ENCODE measurements at places on chromosomes 4 and X.

- DNase-seq = no peak
Measured at GRCh38 chrX:133852401-133852800, 133.0 kb downstream of the GPC3 start.

DNA sequence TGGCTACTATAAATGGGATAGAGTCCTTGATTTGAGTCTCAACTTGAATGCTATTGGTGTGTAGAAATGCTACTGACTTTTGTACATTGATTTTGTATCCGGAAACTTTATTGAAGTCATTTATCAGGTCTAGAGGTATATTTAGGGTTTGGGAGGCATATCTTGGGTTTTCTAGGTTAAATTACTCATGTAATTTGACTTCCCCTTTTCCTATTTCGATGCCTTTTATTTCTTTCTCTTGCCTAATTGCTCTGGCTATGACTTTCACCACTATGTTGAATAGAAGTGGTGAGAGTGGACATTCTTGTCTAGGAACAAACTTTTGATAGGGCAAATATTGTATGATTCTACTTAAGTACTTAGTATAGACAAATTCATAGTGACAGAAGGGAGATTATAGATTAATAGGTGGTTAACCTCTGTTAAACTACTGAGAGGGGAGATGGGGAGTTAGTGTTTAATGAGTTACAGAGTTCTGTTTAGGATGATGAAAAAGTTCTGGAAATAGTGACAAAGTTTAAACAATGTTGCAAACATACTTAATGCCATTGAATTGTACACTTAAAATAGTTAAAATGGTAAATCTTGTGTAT, 22.8 kb upstream of the HSPA4L start:
- no peak for DNase-seq

DNA sequence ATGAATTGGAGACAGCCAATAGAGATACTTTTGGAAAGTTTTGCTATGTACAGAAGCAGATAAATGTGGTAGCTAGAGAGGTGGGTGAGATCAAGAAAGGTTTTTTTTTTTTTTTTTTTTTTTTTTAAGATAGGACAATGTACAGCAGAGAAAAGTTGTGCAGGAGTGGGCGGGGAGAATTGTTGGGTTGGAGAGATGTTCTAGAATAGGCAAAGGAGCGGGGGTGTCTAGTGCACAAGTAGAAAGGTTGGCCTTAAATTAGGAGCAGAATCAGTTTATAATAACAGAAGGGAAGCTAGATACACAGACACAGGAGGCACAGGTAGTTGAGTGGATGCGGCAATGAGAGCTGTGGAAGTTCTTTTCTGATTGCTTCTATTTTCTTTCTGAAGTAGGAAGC, 66.2 kb upstream of the PGK1 start:
- no peak for DNase-seq

DNA sequence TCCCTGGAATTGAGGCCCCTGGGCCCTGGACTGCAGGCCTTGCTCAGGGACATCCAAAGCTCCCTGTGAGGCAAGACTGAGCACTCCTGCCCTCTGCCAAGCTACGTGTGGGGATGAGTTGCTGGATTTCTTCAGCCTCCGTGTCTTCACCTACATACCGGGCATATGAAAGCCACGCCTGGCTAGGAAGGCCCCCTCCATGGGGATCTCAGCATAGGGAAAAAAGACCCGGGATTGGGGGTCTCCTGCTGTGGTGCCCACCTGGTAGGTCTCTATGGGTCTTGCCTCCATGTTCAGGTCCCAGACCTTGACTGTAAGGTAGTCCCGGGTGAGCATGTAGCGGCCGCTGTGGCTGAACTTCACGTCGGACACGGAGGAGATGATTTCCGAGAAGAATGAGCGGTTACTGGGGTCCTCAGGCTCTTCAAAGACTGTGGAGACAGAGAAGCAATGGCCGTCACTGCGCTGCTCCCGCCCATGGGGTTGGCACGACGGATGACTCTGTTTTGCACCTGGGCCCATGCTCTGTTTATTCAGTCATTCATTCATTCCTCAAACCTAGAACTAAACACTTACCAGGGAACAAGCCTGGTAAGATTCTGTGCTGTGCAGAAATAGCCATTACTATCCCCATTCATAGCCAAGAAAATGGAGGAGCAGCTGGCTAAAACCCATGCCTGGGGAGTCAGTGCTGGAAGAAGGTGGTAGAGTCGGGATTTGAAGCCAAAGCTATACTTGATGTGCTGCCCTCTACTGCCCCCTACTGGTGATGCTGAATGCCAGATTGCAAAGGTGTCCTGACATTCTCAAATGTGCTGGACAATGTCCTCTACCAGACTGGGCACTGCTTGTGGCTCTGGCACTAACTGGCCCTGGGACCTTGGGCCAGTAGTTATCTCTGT, 63.9 kb downstream of the WFS1 start:
- DNase-seq = peak; percentile 38

DNA sequence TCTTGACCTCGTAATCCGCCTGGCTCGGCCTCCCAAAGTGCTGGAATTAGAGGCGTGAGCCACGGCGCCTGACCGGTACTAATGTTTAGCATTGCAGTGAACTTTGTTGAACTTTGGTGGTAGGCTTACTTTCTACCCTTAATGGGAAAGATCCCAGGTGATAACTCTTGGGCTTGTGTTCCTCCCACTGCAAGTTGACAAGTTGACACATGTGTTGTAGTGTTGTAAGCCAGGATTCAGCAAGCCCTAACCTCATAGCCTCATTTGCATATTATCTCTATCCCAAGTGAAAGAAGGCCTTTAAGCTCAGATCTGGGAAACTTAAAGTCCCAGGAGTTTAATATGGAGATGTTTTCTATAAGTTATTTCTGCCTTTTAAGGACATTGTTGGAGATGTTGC, 80.0 kb upstream of the CLCN4 start:
- no peak for DNase-seq

DNA sequence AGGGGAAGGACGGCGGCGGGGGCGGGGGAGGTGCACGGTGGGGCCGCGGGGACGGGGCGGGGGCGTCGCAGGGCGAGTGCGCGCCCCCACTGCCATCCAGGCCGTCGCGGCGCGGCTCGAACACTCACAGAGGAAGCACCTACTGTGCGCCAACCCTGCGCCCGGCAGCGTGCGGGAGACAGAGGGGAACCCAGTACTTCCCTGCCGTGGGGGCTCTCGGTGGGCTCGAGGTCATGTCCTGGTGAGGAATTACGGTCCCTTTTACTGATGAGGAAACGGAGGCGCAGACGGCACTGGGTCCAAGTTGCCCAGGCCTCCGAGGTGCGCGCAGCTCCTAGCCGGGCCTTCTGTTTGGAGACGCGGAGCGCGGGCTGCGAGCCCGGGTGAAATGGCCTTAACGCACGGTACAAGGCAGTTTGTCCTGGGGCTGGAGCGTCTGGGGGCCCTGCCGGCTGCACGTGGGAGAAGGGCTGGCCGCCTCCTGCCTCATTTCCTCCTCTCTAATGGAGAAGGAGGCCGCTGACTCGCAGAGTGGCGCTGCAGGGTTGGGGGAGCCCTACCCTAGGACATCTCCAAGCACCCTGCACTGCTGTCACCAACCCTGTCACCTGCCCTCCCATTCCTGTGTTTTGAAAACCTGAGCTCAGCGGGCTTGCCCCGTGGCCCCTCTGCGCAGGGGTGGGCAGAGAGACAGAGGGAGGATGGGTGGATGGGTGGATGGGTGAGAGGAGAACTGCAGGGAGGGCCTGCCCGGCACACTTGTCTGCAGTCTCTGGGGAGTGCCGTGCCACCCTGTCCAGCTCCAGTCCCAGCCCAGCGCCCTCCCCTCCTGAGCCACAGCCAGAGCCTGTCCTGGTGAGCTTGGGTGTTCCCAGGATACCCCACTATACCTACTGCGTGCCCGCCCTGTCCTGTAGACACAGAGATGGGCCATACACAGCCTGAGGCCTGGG, 106.0 kb downstream of the ADRA2C start:
- no peak for DNase-seq

DNA sequence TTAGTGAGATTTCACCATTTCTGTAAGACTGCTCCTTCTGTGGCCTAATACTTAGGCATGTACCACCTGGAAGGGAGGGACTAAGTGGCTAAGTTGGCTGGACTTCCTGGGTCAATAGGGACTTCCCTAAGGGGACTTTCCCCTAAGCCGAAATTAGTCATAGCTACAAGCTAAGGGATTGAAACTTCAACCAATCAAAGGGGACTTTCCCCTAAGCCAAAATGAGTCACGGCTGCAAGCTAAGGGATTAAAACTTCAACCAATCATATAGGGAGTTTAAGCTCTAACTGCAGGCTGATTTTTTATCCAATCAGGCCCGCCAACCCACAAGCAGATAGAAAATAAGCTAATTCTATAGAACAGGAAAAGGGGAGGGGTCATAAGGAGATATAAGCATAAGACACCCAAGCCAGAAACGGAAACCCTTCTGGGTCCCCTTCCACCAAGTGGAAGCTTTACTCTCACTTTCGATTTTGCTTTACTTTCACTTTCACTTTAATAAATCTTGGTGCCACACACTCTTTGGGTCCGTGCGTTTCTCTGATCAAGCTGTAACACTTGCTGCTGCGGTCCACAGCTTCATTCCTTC, 382.8 kb downstream of the KLHL4 start:
- no peak for DNase-seq

DNA sequence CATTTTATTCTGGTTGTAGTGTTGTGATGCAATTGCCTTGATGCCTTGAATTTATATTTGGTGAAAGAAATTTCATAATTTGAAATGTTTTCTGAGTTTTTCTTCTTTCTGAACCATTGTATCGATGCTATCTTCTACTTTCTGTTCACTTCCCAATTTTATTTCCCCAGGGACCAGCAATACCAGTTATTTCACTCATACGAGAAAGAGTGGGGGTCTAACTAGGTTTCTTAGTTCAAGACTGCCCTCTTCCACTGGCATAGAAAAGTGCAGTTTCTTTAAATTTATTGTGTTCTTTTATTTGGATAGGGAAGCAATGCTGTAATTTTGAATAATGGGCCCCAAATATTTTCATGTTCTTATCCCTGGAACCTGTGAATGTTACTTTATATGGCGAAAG, 544.0 kb upstream of the ADGRL3 start:
- DNase-seq = no peak

- DNase-seq = no peak
Measured at GRCh38 chr4:142222127-142222526, 585.7 kb downstream of the IL15 start.

DNA sequence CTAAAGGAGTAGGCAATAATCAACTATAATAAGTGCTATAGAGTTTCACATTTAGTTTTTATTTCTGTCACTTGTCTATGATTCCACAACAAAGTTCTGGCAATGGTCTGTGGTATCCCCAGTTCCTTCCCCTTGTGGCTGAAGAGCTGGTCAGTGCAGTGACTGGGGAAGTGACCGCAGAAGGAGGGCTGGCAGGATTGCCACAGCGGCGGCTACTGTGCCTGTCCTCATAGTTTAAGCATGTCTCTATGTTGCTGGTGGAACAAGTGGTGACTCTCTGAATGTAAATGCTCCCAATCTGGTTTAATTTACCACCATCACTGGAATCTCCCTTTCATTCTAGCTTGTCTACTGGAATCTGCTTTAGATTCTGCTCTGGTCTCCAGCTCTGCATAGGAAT, 170.6 kb upstream of the GK2 start:
- no peak for DNase-seq

GRCh38 chr4:140559696-140560095, 9.1 kb downstream of the UCP1 start:
- no peak for DNase-seq

- no peak for DNase-seq
Measured at GRCh38 chr4:55338486-55338885, 7.6 kb upstream of the SRD5A3 start.

DNA sequence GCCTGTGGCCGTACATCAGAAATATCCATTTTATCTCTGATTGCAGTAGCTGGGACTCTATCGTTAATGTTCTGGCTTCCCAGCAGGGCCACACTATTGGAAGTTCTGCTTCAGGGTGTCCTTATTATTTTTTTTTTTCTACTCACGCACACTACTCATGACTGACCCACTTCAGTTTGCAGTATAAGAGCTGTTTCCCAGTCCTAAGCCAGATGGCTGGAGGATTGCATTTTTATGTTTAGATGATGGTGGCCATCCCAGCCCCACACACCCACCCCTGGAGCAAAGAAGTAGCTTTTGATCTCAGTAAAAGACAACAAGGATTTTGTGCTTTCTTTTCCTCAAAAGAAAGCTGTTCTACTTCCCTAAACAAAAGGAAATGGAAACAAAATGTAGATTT, 557.0 kb upstream of the GALNTL6 start:
- DNase-seq = no peak

DNA sequence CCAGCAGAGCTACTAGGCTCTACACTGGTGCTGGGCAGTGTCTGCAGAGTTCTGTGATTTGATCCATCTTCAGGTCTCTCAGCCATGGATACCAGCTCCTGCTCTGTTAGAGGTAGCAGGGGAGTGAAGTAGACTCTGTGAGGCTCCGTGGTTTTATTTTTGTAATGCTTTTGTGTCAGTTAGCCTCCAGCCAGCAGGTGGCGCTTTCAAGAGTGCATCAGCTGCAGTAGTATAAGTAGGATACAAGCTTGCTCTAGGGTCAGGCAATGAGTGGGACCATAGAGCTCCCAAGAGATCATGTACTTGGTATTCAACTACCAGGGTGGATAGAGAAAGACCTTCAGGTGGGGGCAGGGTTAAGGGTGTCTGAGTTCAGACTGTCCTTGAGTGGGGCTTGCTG, 362.5 kb upstream of the TRAM1L1 start:
- no peak for DNase-seq

GRCh38 chr4:153083447-153083947, 120.7 kb upstream of the TRIM2 start:
- DNase-seq = peak; percentile 94

DNA sequence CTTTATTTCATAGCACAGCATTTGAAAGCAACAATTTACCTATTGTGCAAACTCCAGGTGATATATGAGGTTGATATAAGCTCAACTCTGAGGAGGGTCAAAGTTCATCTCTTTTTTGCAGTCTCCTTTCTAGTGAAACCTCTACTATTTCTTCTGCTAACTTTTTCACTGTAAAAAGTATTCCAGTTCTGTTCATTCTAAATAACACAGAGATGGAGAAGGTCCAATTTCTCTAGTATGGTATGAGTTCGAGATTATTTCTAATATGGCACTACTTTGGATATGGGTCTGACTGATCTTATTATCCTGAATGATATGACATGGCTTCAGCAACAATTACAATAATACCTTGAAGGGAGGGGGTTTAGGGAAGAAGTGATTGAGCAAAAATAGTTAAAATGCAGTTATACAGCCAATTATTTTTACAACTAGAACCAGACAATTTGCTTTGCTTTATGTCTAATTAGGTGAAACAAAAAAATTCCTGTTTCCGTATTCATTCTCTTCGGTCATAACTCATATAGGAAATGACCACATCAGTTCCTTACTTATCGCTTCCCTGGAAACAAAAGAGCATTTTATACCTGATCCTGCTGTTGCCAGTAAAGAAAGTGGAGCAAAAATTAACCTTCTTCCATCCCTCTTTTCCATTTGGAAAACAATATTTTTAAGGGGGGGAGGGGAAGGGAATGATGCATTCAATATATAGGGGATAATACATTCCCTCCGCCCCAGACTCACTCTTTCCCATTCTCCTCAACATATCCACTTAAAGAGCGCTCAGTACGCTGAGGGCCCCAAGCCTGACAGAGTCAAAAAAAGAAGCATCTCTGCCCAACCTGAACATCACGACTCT, 1.0 kb downstream of the TBC1D9 start:
- no peak for DNase-seq
